Left hindlimb (tissue), 1 donor: ENCODE measurements at places on chromosomes 2 and 18.

DNA sequence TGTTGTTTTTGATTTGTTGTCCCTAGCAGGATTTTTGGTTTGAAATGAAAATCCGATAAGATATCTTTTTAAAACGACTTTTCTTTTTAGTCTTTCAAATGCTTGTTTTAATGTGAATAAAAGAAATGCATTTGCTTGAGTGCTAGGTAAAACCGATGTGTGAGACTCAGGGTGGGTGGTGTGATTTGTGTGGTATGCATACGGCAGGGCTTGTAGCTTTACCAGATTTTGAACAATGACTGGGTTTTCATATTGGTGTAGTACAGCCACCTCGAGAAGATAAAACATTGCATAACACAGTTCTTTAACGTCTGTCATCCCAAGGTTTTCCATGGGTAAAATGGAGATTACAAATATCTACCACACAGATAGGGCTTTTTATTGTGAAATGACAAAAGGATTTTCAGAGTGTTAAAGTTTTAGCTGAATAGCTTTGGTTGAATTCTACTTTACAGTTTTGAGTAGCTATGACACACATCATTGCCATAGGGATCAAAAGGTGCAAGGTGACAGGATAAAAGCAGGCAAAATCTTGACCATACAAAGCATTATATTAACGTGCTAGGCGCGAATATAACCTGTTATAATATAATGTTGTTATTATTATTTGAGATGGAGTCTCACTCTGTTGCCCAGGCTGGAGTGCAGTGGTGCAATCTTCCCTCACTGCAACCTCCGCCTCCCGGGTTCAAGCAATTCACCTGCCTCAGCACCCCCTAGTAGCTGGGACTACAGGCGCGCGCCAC, 824 bp upstream of the ZNF638 start:
- DNase-seq: no peak

DNA sequence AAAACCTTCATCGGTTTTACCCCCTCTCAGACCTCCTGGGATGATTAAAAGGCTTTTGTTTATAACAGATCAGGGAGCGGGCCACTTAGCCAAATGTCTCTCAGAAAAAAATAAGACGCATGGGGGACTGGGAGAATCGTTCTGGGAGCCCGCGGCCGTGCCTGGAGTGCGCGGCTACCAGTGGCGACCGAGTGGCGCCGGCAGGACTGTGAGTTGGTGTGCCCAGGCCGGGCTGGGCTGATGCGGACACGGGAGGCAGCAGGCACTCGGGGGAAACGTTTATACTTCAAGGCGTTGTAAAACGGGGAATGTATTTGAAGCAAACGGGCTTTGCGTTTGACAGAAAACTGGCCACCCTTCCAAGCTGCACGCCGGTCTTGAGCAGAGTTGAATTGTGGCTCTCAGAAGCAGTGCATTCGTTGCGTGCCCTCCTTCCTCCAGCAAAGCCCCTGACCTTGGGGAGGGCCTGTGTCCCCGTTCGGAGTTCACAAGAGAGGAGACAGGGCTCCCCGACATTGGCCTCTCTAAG, 4.7 kb upstream of the HOXD10 start:
- DNase-seq: no peak

- no peak for DNase-seq
These were observed 132.4 kb downstream of the MGAT5 start for GRCh38 chr2:134386310-134386709.

GRCh38 chr2:26809211-26809610, 23.4 kb downstream of the CENPA start:
- DNase-seq: no peak

DNA sequence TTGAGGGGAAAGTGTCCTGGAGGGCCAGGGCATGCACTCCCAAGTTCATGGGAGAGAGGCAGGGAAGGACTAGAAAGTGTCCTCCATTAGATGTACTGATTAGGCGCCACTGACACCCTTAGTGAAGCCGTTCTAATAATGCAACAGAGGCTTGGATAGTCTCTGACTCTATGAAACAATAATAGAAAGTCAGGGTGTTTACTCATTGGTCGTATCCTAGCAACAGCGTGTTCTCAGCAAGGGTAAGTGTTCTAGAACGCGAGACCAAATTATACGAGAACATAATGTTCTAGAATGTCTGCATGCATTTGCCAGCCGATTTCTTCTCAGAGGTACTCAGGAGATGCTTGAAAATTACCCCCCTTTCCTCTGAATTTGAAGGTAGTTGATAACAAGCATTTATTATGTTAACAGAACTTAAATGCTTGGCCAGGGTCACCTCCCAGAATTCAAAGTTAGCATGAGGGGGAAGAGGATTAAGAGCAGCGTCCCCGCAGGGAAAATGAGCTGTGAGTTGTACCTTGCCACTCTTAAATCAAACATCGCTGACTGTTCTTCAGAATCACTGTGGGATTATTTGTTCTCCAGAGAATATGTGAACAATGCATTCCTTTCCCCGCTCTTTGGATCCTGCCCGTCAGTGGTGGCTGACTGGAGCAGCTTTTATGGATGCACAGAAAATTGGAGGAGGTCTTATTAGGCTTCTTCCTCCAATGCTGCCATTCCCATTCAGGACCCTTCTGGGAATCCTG, 33.7 kb upstream of the PDIA6 start:
- DNase-seq: no peak

- DNase-seq: peak; percentile 85
These were observed 135.2 kb downstream of the ALPK2 start for GRCh38 chr18:58493516-58494253.

GRCh38 chr2:232998666-232998985, 14.4 kb downstream of the NGEF start:
- no peak for DNase-seq

DNA sequence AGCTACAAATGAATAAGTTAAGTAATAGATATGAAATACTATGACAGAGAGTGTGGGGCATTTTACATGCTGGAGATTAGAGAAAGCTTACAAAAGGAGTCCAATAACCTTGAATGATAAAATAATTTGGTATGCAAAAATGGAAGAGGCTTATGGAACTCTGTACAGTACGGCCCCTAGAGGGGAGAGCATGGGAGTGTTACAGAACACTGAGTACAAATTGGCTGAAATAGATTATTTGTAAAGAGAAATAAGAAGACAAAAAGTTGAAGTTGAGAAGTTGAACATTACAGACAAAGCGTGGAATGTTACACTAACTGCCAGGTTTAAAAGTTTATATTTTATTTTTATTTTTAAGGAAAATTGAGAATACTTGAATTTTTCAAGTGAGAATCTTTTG, 192.1 kb upstream of the DOK6 start:
- DNase-seq: no peak

GRCh38 chr2:128466776-128467175, 148.1 kb upstream of the HS6ST1 start:
- DNase-seq: no peak

DNA sequence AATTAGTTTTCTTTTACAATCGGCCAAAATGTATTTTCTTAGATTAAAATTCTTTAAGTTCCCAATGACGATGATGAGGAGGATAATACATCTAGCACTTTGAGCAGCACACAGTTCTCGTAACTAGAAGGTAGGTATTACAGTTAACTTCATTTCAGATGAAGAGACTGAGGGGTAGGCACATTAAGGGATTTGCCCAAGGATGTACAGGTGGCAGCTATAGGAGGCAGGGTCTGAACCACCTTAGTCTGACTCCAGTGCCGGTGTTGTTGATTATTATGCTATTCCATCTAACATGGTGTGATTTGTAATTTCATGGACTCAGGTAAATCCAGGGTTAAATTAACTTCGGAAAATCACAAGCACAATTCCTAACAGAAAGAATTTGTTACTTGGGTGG, 1.1 kb downstream of the CD28 start:
- DNase-seq: no peak

GRCh38 chr2:227862227-227862740, 9.1 kb upstream of the DAW1 start:
- no peak for DNase-seq

- no peak for DNase-seq
These were observed 102.0 kb downstream of the DCDC2C start for GRCh38 chr2:3805201-3805939.

DNA sequence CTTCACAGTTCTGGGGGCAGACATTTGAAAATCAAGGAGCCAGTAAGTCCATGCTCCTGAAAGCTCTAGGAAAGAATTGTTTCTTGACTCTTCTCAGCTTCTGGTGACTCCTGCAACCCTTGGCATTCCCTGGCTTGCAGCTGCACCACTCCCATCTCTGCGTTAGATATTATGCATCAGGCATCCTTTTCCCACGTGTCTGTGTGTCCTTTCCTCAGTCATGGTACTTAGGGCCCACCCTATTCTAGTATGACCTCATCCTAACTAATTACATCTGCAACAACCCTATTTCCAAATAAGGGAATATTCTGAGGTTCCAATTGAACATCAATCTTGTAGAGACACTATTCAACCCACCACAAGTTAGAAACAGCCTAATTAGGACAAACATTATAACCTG, 931.7 kb upstream of the CHAC2 start:
- DNase-seq: no peak

DNA sequence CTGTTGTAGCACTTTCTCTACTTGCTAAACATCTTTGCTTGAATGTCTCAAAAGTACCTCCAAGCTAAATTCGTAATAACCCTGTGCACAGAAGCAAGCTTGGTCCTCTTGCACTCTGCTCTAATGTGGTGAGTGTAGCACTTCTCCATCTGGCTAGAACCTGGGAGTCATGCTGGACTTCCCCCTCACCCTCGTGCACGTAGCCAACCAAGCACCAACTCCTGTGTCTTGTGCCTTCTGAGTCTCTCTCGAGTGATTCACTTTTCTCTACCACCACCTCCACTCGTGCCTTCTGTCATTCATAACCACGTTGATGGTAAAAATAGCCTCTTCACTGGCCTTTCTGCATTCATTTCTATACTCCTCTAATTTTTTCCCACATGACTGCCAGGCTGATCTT, 91.9 kb upstream of the KCNE4 start:
- no peak for DNase-seq

- DNase-seq: no peak
These were observed 41.3 kb downstream of the PSMG2 start for GRCh38 chr18:12744103-12744502.

GRCh38 chr2:111017034-111017622, 103.6 kb upstream of the BCL2L11 start:
- DNase-seq: no peak
